ENCODE measurements at places on chromosomes 1 and 21.
A peak's percentile ranks its signal among the peaks of the same experiment; 100 is the strongest.

DNA sequence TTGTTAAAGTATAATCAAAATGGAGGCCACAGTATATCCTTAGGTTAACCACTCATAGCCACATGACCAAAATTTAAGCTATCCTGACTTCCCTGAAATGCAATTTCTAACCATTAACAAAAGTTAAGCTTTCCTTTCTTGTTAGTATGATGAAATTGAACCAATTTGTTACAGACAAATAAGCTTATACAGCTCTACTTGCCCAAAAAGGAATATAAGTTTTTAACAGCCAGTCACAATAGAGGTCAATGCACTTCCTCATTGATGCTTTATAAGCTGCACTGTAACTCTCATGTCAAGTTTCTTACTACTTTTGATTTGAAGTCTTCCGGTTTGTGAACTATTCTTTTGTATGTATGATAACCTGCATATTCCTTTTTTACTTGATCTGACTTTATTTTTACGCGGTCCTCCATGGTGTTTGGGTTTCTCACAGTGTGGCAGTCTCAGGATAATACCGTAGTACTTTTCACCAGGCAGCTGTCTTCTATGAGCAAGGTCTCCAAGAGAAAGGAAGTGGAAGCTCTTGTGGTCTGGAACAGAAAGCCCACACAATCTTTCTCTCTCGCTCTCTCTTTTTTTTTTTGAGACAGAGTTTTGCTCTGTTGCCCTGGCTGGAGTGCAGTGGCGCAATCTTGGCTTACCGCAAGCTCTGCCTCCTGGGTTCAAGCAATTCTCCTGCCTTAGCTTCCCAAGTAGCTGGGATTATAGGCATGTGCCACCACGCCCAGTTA is 331.6 kb downstream of the SRGAP2C start:
- DNase-seq, result no peak

- DNase-seq, result peak; percentile 97
These were observed 1.8 kb downstream of the RHOC start for GRCh38 chr1:112704934-112705627.

DNA sequence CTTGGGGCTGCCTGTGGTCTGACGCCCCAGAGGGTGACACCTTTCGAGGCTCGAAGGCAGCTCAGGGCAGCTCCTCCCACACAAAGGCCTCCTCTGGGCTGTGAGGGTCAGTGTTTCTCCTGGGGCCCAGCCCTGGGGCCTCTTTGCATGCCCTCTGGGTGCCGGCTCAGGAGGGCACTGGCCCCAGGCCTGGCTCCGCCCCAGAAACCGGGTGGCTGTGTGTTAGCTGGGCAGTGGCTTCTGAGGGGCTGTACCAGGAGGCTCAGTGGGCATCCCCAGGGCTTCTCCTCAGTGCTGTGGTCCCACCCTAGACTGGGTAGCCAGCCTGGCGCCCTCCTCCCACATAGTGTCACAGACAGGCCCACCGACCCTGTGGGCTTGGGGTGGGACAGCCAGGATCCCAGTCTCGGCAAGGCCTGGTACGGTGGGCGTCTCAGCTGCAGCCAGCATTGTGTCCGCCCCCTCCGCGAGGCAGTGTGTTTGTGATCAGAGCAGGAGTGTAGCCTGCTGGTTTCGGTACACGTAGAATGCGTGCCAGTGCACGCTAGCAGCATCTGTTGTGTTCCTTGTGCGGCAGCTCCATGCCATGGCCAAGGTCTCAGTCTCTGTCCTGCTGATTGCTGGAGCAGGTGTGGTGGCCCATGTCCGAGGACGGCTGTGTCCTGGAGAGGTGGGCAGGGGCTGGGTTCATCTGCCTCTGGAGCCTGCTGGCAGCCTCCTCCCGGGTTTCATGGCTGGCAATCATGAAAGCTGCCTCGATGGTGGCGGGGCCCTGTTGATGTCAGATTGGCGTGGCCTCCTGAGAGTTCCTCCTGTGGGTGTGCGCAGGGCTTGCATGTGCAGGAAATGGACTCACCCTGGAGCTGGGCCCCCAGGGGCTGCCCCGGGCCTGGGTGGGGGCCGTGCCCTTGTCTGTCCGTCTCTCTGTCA is 28.0 kb downstream of the RRP1 start:
- no peak for DNase-seq

DNA sequence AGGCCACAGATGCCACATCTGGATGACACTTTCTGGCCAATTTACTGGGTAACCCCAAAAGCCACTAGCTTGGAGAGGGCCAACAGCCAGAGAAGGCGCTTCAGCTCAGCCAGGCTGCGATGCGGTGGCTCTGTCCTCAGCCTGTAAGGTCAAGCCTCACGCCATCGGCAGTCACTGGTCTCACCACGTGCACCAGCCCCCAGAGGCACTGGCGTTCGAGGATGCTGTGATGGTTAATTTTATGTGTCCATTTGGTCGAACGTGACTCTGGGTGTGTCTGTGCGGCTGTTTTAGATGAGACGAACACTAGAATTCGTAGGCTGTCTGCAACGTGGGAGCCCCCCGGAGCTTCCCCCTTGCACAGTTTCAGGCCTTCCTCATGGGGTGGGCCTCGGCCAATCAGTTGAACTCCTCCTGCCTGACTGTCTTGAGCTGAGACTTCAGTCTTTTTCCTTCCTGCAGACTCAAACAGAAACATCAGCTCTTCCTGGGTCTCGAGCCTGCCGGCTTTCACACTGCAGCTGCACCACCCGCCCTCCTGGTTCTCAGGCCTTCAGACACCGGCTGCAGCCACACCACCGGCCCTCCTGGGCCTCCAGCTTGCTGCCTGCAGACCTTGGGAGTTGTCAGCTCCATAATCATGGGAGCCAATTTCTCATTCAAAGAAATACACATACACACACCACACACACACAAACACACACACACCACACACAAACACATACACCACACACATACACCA is 41.6 kb upstream of the SLC45A1 start:
- DNase-seq, result no peak

GRCh38 chr1:98669355-98670296 is 8.1 kb downstream of the SNX7 start:
- DNase-seq, result no peak

DNA sequence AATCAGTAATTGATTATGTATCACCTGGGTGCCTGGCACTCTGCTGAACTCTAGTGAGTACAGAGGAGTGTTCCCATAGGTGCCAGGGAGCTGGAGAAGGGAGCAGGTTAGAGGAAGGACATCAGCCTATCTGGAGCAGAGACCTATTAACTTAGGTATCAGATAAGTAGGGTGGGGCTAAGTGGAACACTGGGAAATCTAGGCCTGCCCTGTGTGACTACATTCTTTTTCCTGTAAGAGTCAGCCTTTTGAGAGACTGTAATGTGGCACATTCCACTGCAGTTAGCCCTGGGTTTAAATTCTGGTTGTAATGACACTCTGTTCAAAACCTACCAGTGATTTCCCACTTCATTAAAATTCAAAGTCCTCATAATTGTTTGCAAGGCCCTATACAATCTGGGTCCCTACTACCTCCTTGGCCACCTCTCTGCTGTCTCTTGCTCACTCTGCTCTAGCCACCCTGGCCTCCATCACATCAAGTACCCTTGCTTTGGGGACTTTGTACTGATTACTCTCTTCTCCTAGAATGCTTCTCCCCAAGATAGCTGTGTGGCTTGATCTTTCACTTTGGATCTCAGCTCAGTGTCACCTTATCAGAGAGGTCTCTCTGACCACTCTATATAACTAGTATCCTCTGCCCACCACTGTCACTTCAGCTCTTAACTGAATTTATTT is 12.9 kb downstream of the STX12 start:
- DNase-seq, result peak; percentile 80

DNA sequence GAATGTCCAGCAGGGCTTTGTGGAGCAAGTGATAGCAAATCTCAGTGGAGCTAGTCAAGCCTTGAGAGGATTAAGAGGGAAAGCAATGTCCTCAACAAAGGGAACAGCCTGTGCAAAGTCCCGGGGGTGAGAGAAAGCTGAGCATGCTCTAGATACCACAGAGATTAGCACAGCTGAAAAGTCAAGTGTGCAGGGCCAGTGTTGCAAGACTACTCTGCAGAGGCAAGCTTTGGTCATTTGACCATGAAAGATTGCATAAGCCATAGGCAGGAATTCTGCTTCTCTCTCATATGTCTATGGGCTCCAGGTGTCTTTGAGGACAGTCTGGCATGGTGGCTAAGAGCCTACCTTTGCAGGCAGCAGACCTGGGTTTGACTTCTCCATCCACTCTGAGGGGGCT is 181.0 kb upstream of the JUN start:
- peak; percentile 50 for DNase-seq

- DNase-seq, result no peak
These were observed 215.6 kb downstream of the SPATA17 start for GRCh38 chr1:217846733-217847132.

- DNase-seq, result no peak
These were observed 20.6 kb upstream of the MRPS14 start for GRCh38 chr1:175043824-175044223.

GRCh38 chr1:112906150-112906698 is 49.8 kb downstream of the SLC16A1 start:
- DNase-seq, result peak; percentile 31

- no peak for DNase-seq
These were observed 1.5 kb downstream of the KCNA3 start for GRCh38 chr1:110673197-110673701.

- no peak for DNase-seq
These were observed 368.1 kb downstream of the DUSP10 start for GRCh38 chr1:221373795-221374194.

DNA sequence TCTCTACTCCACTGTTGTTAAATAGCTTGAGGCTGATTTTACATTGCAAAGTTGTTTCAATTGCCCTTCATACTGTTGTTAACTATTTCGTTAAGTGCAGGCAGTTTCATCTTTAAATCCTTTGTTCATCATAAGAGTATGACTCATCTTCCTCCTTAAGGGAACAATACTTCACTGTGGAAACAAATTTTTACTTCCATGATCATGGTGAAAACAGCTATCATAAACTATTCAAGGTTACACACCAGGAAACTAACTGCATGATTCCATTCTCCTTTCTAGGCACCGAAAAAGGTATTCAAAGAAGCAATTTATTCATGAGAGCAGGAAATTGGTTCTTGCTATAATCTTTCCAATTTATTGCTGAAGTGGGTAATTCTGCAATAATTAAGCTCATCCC is 593.2 kb downstream of the LRRIQ3 start:
- DNase-seq, result peak; percentile 54

- DNase-seq, result peak; percentile 13
These were observed 187.4 kb downstream of the NUF2 start for GRCh38 chr1:163509114-163509513.

GRCh38 chr1:112818990-112819689 is 104.0 kb upstream of the PPM1J start:
- no peak for DNase-seq

DNA sequence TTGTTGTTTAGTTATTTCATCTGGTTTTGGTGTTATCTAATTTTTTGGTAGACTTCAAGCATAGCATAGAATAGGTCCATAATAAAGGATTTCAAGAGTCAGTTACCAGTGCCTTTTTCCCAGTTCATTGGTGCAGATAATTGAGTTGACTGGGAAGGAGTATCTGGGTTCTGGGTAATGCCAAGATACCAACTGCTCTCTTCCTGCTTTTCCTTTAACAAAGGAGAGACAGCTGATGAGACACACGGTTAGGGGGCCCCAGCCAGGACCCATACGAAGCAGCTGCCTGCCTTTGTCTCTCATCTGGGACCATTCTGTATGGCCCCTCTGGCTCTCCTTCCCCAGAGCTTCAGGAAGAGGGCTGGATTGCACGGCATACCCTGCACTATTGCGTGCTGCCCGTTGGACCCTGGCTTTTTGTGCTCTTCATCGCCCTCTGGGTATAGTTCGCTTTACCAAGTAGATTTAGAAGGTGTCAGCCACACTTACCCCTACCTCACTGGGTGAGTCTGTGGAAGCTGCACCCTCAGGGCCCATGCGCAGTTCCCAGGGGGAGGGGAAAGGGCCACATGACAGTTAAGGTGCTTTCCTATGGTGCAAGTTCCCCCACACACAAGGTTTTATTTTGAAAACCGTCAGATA is 7.0 kb downstream of the NAV1 start:
- DNase-seq, result no peak

GRCh38 chr1:172221436-172221835 is 199.0 kb upstream of the C1orf105 start:
- no peak for DNase-seq

- DNase-seq, result no peak
These were observed 290.5 kb upstream of the DPYD start for GRCh38 chr1:98211271-98211845.

- DNase-seq, result peak; percentile 98
These were observed 408.0 kb downstream of the SIPA1L2 start for GRCh38 chr1:232221802-232222499.

- DNase-seq, result no peak
These were observed 45.0 kb downstream of the UBASH3A start for GRCh38 chr21:42448686-42449085.

GRCh38 chr21:15423676-15424445 is 305.9 kb upstream of the USP25 start:
- no peak for DNase-seq

DNA sequence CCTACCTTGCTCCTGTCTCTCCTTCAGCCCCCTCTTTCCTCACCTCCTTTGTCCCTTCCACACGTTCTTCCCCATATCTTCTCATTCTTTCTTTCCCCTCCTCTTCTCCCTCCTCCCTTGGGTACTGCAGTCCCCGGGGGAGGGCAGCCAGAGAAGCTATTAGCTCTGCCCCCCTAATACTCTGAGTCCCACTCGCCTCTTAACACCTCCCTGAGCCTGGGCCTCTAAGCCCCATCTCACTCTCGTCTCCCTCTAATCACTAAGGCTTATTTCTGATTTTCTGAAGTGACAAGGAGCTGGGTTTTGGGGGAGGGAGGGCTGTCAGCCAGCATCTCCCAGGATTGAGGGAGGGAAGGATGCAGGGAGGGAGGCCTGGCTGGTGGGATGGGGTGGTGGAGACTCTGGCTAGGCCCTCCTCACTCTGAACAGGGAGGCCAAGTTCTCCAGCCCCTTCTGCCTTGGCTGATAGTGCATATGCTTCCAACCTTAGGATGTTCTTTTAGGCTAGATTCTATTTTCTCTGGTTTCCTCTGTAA is 25.6 kb upstream of the DMBX1 start:
- no peak for DNase-seq

GRCh38 chr1:158087320-158087927 is 93.3 kb upstream of the CD1D start:
- DNase-seq, result peak; percentile 71

DNA sequence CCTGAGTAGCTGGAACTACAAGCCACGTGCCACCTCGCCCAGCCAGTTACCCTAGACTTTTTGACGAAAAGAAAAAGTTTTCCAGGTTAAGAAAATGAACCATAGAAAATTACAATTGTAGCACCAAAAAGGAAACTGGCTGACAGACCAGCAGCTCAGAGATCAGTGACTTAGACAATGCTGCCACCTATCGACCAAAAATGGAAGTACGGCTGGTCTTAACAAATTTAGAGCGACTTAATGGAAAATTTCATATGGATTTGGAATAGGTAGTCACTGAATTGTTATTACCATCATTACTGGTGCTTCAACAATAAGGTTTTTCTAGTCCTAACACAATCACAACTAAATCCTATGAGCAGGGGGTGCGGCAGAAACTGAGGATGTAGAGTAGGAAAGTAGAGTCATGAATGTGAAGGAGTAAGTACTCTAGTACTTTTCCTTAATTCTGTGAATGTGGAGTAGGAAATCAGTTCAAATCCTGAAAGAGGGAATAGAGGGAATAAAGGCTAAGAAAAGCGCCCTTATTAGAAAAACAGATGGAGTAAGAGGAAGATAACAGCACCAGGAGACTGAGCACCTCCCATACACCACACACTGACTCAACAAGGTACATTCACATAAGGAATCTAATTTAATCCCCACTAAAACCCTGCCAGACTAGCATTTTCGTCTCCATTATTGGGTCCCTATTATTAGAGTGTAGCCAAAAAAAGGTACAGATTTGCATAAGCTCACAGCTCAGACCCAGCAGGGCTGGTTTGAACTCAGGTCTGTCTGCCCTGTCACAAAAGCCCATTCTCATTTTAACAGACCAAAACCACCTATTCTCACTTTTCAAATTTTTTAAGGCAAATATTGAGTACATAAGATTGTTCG is 37.9 kb upstream of the MGST3 start:
- DNase-seq, result peak; percentile 74
